Caki2 (cell line): ENCODE measurements at places on chromosomes 2 and 18.
A peak's percentile ranks its signal among the peaks of the same experiment; 100 is the strongest.

DNA sequence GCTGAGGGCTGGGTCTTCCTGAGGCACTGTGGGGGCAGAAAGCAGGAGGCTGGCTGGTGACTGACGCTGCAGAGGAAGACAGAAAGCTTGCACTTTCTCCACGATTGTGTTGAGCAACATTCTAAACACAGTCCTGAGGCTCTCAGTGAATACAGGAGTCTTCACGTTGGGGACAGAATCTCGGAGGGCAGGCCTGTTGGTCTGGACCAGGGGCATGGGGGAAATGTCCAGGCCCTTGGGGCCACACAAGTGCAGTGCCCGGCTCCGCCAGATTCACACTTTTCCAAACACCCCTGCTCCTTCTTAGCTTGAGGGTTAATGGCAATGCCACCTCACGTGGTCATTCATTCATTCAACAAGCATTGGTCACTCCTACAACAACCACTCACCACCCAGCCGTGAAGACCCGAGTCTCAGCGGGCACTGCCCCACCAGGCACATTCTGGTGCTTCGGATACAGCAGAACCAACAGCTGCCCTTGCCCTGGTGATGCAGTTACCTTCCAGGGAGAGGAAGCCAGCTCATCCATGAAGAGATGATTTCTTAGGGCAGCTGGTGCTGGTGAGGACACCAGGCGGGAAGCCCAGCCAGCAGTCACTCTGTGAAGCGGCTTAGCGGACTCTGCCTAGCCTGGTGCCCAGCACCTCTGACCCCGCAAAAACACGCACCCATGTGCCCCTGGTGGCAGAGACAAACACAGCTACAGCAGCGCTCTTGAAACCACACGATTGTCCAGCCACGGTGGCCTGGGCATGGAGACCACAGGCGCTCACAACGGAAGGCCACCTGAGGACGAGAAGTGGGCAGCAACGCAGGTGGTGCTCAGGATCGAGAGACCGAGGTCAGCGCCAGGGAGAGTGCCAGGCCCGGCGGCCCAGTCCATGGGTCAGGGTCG, 10.9 kb upstream of the GPC1 start:
- DNase-seq: no peak

DNA sequence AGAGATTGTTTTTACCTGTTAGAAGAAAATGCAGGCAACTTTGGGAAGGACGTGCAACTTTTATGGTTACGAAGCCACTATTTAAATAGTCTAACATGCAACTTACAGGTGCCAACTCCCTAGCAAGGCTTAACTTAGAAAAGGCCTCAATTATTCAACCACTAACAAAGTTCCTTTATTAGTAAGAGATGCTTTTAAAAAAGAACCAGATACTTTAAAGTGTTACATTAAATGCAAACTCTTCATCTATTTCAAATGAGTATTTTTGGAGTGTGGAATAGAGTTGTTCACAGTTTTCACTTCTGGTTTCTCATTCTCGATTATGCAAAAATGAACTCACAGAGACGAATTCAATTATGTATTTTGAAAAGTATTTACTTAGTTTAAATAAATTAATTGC, 51.7 kb downstream of the PELI1 start:
- DNase-seq: no peak

- DNase-seq: no peak
Measured at GRCh38 chr18:48572402-48573126, 33.7 kb downstream of the CTIF start.

DNA sequence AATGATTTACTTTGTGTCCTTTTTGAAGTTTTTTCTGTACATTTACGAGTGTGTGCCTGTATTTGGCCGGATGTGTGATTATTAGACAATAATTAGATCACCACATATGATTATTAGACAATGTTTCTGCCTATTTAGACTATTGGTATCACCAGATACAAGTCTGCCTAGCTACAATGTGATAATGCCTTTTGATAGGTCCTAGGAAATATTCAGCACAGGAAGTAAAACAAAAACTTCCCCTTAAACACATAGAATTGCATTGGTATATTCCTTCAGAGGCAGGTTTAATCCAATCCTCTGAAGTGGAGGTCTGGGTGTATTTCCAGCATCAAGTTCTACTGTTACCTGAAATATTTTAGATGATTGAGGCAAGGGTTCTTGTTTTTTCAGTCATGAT, 275.1 kb downstream of the TGIF1 start:
- DNase-seq: no peak

DNA sequence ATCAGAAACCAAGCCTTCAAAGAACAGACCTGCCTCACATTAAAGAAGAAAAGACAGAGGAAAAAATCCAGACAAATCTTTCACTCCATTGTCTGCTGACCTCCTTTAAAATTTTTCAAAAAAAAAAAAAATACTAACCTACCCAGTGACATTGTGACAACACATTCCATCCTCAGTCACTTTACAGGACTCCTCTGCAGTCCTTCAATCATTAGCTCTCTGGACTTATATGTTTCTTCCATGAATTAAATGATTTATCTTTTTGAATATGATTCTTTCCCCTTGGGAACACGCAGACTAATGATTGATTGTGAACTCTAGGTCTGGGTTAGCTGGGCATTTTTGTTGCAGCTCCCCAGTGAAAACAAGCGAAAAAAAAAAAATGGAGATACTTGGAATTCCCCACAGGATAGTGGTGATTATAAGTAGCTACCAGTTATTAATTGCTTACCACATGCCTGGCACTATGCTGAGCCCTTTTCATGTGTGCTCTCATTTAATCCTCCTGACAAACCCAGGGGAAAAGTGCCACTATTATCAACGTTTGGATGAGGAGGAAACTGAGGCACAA, 261.3 kb upstream of the NCKAP5 start:
- DNase-seq: peak; percentile 66

DNA sequence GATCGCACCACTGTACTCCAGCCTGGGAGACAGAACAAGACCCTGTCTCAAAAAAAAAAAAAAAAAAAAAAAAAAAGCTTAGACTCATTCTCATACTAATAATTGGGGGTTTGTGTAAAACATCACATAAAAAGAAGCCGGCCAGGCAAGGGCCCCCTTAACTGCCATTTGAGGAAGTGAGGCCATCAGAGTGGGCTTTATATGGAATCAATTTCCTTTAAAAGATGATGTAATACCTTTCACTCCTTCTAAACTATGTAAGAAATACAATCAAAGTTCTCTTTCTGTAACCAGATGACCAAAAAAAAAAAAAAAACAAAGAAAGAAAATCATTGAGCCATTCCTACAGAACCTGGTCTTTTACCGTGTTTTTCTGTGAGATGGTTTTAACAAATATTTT, 13.1 kb upstream of the GPR55 start:
- no peak for DNase-seq

DNA sequence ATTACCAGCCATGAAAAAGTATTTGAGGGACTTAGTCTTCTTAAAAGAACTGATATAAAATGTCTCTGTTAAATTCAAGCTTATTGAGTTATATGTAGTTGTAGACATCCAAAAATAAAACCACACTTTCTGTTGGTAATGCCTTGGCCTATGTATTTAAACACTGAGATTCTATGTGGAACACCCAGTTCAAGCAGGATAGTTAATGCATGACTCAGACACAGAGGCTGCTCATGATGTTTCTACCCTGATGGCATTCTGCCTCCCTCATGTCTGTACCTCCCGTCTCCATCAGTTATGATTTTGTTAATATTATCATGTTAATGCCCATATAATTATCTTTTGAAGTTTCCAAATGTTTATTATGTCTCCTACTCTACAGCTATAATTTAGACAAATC, 164.5 kb downstream of the XIRP2 start:
- no peak for DNase-seq

GRCh38 chr2:126792993-126793392, 105.7 kb upstream of the TEX51 start:
- DNase-seq: no peak

GRCh38 chr18:48735080-48735676, 196.3 kb downstream of the CTIF start:
- DNase-seq: no peak

- no peak for DNase-seq
Measured at GRCh38 chr2:103293067-103293741, 531.4 kb downstream of the TMEM182 start.

DNA sequence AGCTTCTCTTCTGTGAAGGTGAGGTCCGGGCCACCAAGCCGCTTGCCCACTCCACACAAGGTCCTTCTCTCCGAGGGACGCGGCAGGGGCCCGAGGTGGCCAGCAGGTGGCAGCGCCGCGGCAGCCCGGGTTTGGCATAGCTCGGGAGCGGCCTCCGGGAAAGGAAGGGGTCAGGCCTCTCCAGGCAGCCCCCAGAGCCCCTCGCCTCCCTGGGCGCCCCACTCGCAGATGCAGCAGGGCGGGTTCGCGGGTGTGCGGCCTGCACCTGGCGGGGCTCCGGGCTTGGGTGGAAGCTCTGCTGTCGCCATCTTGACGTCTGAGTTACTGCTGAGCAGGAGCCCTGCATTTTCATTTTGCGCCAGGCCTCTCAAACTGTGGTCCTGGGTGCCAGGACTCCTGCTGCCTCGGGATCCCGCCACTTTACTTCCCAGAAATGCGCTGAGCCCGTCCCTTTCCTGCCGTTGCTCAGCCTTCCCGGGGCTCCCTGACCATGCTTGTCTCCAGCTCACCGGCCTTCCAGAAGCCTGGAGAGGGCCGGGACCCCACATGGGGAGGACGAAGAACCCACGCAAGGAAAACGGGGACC, 18.6 kb upstream of the NCL start:
- DNase-seq: peak; percentile 34

GRCh38 chr18:59657012-59657411, 40.2 kb downstream of the CCBE1 start:
- DNase-seq: no peak

- no peak for DNase-seq
Measured at GRCh38 chr2:172993139-172993538, 82.5 kb upstream of the MAP3K20 start.

GRCh38 chr18:9091066-9091476, 11.4 kb upstream of the NDUFV2 start:
- no peak for DNase-seq

DNA sequence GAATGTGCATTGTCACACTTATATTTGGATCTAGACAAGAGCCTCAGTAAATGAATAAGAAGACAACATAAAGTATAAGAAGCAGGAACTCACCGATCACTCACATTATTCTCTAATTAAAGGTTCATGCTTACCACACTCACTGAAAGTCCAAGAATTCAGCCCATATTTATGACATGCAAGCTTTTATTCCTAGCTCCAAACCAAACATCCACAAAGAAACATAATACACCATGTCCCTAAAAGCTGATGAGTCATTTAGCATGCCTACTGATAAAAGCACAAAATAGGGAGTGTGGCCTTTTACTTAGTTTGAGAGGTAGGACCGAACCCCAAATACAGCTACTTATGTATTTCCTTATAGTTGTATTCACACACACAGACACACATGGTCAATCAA, 1094.6 kb upstream of the CDH2 start:
- DNase-seq: no peak

DNA sequence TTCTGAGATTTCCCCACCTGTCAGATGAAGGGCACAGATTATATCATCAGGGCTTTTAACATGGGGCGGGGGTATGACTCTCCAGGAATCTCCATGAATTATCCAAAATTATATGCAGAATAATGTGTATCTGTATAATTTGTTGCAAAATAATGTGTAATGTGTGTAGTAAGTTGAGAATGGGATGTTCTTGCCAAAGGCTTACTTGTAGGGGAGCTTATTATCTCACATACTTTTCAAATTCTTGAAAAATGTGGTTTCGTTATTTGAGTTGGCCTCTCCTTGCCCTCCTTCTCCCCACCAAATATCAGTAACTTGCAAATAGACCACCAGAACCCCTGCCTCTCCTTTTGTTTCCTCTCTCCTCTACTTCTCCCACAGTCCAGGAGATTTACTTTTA, 35.6 kb downstream of the UBR3 start:
- DNase-seq: no peak

DNA sequence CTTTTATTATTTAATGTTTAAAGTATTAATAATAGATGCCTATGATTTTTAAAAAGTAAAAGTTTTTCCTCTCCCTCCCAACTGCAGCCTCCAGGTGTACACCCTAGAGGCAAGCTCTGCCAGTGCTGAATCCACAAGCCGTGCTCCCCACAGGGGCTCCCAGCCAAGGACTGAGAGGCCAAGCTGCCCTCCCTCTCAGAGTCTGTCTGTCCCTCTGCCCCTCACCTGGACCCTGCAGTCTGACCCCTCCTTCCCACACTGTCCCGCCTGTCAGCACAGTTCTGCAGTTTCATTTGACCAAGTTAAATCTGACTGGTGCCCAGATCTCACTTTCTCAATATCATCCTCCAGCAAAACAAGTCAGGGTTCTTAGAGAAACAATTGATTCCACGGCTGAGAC, 14.8 kb upstream of the PROC start:
- no peak for DNase-seq

- no peak for DNase-seq
Measured at GRCh38 chr2:212477571-212477970, 61.0 kb downstream of the ERBB4 start.

DNA sequence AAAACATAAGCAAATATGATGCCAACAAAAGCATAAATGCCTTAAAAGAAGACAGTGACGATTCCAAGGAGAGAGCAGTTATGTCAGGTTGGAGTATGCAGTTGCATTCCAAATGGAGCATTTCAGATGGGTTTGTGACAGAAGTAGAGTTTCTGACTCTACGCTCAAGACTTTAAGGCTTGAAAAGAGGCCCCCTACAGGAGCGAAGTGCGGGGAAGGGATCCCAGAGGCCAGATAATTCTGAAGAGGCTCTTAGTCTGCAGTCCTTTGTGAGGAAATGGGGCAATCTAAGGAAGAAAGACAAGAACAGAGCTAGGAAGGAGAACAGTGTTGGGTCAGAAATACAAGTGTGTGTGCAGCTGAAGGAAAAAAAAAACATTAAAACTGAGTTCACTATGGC, 95.5 kb downstream of the ZNF521 start:
- no peak for DNase-seq

GRCh38 chr2:225006730-225007129, 35.5 kb downstream of the DOCK10 start:
- DNase-seq: no peak

- no peak for DNase-seq
Measured at GRCh38 chr2:135475128-135475527, 55.9 kb downstream of the ZRANB3 start.

- no peak for DNase-seq
Measured at GRCh38 chr2:157172866-157173578, 84.5 kb upstream of the GALNT5 start.

DNA sequence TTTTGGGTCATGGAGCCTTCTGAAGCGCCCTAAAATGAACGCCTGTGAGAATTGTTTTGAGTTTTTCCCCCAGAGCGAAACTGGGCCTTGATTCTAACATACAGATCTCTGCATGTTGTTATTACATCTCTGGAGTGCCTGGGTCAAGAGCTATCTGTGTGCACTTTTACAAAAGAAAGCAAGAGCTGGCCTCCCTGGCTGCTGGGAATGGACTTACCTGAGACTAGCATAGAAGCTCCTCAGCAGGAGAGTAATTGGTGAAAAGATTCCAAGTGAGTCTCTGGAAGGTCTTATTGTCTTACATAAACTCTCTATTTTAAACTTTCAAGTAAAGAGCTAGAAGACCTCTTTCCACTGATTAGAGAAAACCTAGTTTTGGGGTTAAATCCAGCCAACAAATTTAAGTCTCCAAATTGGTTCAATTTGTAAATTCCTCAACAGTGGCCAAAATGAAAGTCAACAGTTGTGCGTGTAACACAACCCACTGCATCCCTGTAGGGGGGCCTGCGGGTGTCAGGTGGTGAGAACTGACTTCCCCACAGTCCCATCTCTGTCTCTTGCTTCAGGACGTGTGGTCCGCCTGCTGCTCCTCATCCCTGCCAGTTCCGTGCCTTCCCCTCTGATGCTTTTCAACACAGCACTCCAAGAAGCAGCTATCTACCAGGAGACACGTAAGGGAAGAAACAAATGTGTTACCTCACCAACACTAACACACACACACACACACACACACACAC, 206.1 kb downstream of the SH3BP4 start:
- no peak for DNase-seq
